Activated CD8-positive, alpha-beta memory T cell treated with anti-CD3 and anti-CD28 coated beads, Interleukin-2, amount 50 U/mL, for 4 hours (primary cell): ENCODE measurements at places on chromosomes 5 and 9.

DNA sequence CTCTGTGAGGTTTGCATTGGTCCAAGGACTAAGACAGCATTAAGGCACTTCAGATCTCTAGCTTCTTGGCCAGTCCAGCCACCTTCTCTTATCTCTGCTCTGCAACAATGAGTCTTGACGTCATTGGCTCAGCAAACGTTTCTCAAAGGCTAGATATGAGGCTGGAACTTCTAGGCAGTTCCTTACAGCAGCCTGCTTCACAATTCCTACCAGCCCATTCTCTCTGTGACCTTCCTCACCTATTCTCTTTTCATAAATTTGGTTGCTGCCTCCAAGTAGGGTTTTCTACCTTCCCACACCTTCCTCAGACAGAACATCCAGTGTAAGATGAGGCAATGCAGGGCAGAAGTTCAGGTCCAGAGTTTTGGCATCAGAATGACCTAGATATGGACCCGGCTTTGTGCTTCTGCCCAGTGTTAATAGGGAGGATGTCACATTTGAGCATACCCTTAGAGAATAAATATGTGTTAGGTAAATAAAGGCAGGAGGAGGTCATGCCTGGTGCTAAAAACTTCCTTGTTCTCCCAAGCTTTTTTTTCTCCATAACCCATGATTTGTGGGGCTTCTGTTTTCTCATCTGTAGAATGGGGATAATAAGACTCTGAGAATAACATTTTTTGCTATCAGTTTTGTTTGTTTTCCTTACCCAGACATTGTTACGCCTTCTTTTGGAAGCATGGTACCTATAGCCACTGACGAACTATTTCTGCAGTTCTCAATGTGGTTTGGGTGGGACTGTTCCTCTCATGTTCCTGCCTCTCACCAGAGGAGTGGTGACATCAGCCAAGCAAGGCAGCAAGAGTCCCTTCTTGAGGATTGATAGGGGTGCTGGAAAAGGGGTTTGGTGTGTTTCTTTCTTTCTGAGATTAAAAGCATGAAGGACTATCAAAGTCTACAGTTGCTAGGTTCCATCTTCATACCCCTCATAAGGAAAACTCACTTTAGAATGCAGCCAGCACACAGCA, 220.6 kb upstream of the TRIM32 start:
- no peak for DNase-seq

- DNase-seq: no peak
Observed at GRCh38 chr5:71533615-71534014, 53.5 kb upstream of the MCCC2 start.

- no peak for DNase-seq
Observed at GRCh38 chr5:132022737-132023136, 11.3 kb upstream of the ACSL6 start.

- DNase-seq: no peak
Observed at GRCh38 chr9:70753311-70753710, 338.9 kb upstream of the KLF9 start.

DNA sequence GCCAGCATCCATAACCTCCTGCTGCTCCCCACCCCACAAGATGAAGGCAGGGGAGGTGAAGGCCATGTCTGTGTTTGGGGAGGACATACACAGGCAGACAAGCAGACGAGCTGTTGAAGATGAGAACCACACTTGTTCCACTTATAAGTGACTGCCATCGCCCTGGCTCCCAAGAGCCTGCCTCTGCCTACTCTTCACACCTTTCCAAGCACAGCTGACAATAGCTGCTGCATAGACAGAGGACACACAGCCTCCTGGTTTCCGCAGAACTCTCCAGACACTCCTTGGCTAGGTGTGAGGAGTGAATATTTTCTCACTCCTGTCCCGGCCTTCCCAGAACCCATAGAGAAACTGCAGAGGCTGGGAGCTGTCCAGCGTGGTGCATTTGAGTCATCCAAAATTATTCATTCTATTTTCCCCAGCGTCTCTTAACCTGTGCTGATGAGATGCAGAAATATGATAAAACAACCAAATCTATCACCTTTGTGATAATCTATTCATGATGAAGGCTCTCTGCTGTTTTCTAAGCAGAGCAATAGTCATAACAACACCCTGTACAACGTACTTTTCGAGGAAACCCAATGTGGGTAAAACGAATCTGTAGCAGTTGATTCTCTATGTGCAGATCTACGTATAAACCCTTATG, 24.7 kb downstream of the KLF9 start:
- no peak for DNase-seq

DNA sequence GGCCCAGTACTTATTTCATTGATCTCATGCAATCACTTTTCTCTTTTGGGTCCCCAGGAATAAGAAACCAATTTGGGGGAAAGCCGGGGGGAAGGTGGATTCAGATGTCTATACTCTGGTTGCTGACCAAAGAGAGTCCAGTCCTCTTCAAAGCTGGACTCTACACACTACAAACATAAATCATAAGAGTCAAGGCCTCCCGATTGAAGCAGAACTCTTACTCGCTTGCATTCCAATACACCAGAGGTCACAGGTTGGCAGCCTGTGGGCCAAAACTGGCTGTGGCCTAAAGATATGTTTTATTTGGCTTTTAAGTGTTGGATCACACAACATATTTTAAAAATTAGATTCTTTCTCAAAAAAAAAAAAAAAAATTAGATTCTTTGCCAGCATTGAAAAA, 311.4 kb upstream of the MSX2 start:
- no peak for DNase-seq

- no peak for DNase-seq
Observed at GRCh38 chr5:157294407-157295091, 28.6 kb downstream of the CYFIP2 start.

- no peak for DNase-seq
Observed at GRCh38 chr9:124733964-124734740, 37.0 kb downstream of the NR6A1 start.

DNA sequence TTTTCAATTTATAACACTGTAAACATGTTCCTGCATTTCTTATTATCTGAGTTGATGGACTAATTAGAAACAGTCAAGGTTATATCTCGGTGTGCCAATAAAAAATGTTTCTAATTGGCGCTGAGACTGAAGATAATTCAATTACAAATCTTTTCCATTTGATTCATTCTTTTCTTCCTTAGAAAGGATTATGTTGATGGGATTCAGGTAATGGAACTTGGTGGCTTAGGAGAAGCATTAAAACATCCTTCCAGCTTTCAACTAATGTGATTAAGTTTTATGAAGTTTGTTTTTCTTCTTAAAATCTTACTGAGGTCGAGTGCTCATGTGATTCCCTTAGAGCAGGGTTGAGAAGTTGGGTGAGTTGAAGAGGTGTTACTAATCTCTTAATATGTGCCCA, 1015.3 kb downstream of the NR2F1-AS1 start:
- no peak for DNase-seq

DNA sequence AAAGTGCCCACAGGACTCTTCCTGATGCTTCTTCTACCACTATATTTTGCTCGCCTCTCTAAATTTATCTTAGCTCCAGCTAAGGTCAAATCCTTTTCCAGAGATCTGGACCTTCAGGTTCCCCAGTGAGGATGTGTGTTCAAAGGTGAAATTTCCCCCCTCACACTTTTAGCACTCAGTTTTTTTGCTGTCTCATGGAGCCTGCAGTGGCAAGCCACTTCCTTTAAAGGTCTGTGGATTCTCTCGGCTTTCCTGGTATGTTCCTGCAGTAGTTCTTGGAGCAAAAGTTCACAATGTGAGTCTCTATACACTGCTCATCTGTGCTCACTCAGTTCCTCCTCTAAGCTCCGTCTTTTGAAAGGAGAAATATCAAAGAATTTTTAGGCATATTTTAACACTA, 181.4 kb downstream of the LURAP1L start:
- no peak for DNase-seq

DNA sequence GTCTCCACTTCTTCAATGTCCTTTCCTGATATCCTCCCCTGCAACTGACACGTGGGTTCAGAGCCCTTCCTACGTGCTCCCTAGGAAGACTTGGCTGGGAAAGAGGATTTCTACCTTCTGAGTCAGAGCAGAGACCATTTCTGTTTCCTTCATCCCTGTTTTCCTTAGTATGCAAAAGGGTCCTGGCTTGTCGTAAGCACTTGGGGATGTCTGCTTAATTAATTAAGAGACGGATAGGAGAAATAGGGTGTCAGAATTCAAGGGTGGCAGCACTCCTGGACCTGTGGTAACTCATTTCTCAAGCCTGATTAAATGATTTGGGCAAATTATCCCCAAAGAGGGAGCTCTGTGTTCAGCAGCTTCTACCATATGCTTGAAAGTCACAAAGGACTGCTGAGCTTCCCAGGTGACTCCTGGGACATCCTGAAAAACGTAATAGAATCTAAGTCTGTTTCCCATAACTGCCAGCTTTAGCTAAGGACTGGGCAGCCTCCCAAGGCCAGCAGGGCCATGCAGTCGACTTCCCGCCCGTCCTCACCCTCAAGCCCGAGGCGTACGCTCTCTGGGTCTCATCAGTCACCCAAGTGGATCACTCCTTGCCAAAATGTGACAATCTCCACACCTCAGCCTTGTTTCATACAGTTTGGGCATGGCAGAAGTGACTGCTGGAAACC, 20.5 kb downstream of the ABCA1 start:
- no peak for DNase-seq

GRCh38 chr5:154258531-154259217, 68.1 kb downstream of the GALNT10 start:
- no peak for DNase-seq

DNA sequence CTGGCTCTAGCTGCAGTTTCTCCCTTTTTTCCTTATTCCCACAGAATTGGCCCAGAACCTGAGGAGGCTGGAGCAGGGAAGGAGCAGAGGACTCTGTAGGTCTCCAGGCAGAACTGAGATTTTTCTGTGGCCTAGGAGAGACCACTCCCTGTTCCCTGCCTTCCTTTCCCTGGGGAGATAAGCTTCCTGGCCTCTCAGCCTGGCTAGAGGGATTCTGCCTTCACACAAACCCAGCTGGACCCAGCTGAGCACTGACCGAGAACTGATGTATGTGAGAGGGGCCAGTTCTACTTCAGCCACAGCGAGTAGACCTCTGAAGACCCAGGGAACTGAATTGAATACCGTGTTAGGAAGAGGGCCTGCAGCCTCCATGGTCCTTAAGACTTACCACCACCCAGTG, 48.0 kb downstream of the RUSC2 start:
- no peak for DNase-seq
